ENCODE measurements at places on chromosomes 12 and 14. TPM values are rescaled to one million over a fixed set of nuclear protein-coding genes. Genes with fewer than 3 reads are reported as not detected.
A peak's percentile ranks its signal among the peaks of the same experiment; 100 is the strongest.

DNA sequence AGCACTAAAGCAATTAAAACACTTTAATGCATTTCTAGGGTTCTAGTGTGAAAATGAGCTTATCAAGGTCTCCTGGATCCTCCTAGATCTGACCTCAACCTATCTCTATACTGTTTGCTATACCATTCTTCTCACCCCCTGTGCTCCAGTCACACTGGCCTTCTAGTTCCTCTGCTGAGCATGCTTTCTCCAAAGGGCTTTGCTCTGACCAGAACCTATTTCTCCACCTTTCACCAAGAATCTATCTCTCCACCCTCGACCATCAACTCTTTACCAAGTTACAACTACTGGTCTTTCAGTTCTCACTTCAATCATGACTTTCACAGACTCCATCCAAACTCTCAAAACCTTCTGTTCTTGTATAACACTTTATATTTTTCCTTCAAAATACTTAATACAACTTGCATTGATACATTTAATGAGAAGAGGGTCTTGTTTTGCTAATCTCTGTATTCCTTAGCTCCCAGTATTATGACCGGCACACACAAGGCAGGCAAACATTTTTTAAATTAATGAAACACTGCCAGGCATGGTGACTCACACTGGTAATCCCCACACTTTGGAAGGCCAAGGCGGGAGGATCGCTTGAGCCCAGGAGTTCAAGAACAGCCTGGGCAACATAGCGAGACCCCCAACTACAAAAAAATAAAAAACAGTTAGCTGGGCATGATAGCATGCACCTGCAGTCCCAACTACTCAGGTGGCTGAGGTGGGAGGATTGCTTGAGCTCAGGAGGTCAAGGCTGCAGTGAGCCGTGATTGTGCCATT lies 22.8 kb downstream of the PPP1R12A start:
- no peaks in the 10 kb centered on the region for H3K27me3 ChIP-seq
- peak overlapping the region; percentile 26 for H3K27ac ChIP-seq
- H3K4me1 ChIP-seq: peaks cover 72% of the 10 kb centered on the region
- no peak for DNase-seq
- peak overlapping the region; percentile 0 for H3K4me3 ChIP-seq

DNA sequence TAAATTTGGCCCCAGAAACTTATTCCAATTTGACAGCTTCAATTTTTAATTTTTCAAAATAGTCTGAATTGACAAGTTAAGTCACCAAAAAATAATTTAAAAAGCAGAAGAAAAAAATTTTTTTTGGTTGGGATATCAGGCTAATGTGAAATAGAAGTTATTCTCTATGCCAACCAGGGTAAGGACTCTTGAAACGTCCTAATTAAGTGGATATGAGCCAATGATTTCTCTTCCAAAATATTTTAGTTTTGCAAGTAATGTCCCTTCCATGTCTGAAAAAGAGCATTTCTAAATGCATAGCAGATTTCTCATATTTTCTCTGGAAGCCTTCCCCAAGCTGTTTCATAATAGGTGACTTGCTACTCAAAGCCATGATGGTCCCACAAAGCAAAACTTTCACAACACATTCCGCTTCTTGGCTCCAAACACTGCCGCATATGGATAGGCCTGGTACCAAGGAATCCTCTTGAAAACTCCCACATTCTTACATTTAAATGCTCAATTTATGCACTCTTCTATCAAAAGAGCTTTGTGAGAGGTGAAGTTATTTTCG lies 65.1 kb downstream of the SIX6 start:
- peaks cover 2% of the 10 kb centered on the region for H3K4me1 ChIP-seq
- no peaks in the 10 kb centered on the region for H3K36me3 ChIP-seq
- no peak for DNase-seq
- H3K27me3 ChIP-seq: peaks cover 10% of the 10 kb centered on the region

- H3K36me3 ChIP-seq: no peaks in the 10 kb centered on the region
- peaks cover 9% of the 10 kb centered on the region for H3K27me3 ChIP-seq
- no peak overlapping the region for H3K27ac ChIP-seq
- no peak overlapping the region for H3K4me3 ChIP-seq
These were observed 199.6 kb upstream of the OTX2 start for GRCh38 chr14:57009585-57010515.

DNA sequence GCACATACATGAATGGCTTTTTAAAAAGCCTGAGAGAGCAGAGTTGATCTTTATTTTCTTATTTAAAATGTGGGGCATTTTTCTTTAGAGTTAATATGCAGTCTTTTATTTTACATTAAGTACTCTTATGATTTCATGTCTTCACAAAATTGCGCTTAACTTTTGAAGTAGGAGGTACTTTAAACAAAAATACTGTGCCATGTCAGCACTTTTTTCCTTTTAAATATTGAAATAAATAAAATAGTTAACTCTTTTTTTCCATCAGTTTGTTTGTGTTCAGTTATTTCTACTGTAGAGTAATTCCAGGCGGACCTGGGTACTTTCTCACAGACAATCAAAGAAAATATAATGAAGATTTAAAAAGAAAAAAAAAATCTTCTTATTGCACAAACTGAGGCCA lies 231.7 kb downstream of the DPF3 start:
- H3K4me1 ChIP-seq: peaks cover 4% of the 10 kb centered on the region
- DNase-seq: no peak
- H3K27me3 ChIP-seq: no peaks in the 10 kb centered on the region
- H3K36me3 ChIP-seq: no peaks in the 10 kb centered on the region
- no peak overlapping the region for H3K4me3 ChIP-seq

Gene SRRM4
- not detected for total RNA-seq

DNA sequence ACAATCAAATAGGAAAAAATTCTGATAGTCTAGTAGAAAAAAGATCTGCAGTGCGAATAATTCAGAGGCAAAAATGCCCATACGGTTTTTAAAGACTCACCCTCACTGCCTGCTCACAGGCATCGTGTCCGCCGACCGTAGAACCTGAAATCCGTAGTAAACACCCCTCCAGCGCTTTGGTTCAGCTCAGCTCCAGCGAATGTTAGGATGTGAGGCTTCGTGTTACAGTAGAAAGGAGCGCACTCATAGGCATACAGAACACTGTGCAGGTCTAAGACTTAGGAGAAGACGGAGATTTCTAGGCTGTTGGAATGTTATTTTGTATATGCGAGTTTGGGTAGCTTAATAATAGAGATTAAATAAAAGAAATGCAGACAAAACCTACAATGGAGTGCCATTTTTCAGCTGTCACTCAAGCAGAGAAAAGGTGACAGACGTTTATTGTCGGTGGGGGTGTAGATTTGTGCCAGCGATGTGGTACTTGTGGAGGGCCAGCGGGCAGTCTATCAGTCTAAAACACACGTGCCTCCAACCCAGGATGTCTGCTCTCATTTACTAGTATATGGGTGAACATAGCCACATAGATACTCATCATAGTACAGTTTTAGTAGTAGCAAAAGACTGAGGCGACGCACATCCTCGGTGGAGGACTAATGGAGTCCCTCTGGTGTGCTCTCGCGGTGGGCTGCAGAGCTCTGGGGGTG lies 25.7 kb downstream of the SFSWAP start:
- H3K4me3 ChIP-seq: no peak overlapping the region
- H3K27me3 ChIP-seq: no peaks in the 10 kb centered on the region
- H3K27ac ChIP-seq: no peak overlapping the region

DNA sequence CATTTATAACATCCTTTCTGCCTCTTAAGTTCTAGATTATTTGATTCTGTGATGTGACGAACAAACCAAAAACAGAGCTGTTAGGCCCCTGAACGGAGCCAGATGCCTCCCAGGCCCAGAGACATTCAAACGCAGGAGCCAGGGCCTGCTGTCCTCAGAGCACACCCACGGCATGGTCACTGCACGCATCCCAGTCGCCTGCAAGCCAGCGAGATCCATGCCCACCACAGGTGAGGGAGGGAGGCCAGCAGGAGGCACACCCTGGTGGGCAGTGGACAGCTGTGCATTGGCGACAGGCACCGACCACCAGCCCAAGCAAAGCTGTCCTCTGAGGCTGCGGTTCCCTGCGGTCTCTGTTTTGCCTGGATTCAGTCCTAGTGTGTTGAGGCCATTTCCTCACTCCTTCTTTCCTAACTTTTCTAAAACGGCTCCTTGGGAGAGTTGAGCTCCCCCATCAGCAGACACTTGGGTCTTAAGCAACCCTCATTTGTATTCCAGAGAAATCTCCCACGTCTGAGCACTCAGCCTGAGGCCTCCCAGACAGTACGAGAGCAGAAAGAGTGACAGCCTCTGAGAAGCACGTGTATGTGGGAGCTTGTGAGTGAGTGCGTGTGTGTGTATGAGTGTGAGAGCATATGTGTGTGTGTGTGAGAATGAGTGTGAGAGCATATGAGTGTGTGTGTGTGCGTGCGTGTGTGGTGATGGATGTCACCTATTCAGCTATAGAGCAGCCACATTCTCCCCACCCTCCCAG lies 81.2 kb downstream of the CHGA start:
- H3K36me3 ChIP-seq: peaks cover 19% of the 10 kb centered on the region
- H3K27me3 ChIP-seq: no peaks in the 10 kb centered on the region
- H3K27ac ChIP-seq: peak overlapping the region; percentile 44

GRCh38 chr14:41609704-41610183 lies 3.1 kb downstream of the LRFN5 start:
- H3K27me3 ChIP-seq: peaks cover 56% of the 10 kb centered on the region
- no peak overlapping the region for H3K4me3 ChIP-seq
- peaks cover 40% of the 10 kb centered on the region for H3K4me1 ChIP-seq
- DNase-seq: no peak
- no peak overlapping the region for H3K27ac ChIP-seq

Gene HOXC13
- not detected for total RNA-seq

DNA sequence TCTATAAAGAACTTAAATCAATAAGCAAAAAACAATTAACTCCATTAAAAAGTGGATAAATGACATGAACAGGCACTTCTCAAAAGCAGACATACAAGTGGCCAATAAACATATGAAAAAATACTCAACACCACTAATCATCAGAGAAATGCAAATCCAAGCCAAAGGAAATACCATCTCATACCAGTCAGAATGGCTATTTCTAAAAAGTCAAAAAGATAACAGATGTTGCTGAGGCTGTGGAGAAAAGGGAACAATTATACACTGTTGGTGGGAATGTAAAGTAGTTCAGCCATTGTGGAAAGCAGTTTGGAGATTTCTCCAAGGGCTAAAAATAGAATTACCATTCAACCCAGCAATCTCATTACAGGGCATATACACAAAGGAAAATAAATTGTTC lies 234.5 kb upstream of the PLXNC1 start:
- no peak overlapping the region for H3K27ac ChIP-seq
- no peaks in the 10 kb centered on the region for H3K36me3 ChIP-seq
- no peak for DNase-seq
- peaks cover 3% of the 10 kb centered on the region for H3K27me3 ChIP-seq

DNA sequence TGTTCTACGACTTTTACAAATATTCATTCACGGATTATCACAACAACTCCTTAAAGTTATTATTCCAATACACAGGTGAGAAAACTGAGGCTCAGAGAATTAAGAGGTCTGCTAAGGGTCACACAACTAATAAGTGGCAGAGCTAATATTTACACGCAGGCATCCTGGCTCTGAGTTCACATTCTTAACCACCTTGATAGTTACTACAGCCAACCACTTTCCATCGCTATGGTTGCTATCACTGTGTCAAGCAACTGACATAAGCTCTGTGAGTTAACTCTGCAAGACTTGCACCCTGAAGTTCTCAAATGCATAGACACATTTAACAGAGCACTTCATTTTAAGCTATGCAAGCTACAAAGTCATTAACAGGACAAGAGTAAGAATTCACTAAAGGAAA lies 3.7 kb downstream of the GLT8D2 start:
- peaks cover 4% of the 10 kb centered on the region for H3K4me1 ChIP-seq
- H3K4me3 ChIP-seq: no peak overlapping the region
- H3K27ac ChIP-seq: no peak overlapping the region
- no peak for DNase-seq

DNA sequence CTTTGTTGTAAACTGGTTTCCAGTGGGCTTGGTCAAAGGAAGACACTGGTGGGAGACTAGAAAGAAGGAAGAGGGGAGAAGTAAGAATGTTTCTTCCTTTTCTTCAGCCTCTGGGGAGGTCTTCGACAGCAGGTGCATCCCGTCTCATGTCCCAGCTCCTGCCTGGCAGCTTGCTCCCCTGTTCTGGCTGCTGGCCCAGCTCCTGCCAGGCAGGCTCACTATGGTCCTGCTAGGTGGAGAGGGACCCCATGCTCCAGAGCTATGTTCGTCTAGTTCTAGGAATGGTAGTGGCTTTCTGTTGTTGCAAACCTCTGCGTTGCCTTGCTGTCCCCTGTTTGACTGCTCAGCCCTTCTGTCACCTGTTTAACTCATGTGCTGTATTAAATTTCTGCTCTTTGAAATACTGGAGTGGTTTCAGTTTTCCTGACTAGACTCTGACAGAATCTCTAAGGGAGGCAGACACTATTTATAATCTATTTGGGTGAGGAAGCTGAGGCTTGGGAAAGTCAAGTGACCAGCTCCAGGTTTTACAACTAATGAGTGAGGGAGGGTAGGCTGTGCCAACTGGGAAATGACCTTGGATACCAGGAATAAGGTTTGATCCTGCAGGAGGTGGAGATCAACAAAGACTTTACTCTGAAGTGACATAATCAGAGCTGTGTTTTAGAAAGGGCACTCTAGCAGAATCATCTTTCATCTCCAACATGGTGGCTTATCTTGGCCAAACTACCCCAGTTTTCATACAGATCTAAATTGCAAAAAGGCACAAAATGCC lies 94.7 kb upstream of the DDHD1 start:
- H3K36me3 ChIP-seq: peaks cover 22% of the 10 kb centered on the region
- H3K27ac ChIP-seq: no peak overlapping the region
- H3K27me3 ChIP-seq: no peaks in the 10 kb centered on the region
- DNase-seq: no peak
- no peak overlapping the region for H3K4me3 ChIP-seq

Gene FBLN5
- total RNA-seq: 7.2 TPM

Gene OR10G2
- total RNA-seq: not detected

Gene MGAT4C
- total RNA-seq: not detected

Gene ADAMTS20
- total RNA-seq: not detected

- no peaks in the 10 kb centered on the region for H3K27me3 ChIP-seq
- H3K4me1 ChIP-seq: no peaks in the 10 kb centered on the region
- H3K36me3 ChIP-seq: peaks cover 3% of the 10 kb centered on the region
- no peak overlapping the region for H3K4me3 ChIP-seq
- H3K27ac ChIP-seq: no peak overlapping the region
These were observed 747.9 kb downstream of the TMTC2 start for GRCh38 chr12:83434600-83434999.

DNA sequence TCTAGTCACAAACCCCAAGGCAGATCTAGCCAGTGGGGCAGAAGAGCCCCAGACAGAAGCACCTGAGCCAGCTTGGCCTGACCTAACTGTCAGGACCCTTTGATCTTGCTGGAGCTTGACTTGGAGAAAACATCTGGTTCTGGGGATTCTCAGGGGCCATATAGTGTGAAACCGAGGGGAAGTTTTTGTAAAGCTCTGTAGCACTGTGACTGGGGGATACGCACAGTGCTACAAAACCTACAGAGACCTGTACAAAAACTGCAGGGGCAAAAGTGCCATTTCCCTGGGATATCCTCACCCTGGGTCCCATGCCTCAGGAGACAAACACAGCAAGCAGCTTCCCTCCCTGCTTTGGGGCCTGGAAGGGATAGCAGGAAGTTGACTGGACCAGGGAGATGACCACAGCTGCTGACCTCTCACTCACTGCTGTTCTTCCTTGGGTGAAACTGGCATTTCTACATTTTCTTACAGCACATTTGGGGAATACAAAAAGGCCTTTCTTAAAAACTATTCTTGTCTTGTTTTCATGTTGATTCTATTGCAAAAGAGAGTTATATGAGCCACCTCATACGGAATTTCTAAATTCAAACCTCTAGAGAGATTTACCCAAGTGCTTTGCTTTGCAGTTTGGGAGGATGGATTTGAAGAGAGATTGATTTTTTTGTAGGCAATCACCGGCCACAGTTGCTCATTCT lies 140.0 kb downstream of the DAD1 start:
- DNase-seq: no peak
- no peak overlapping the region for H3K4me3 ChIP-seq
- H3K27ac ChIP-seq: peak overlapping the region; percentile 73
- H3K4me1 ChIP-seq: no peaks in the 10 kb centered on the region
